DMS53 (cell line): ENCODE measurements at places on chromosomes 11 and 22.

GRCh38 chr22:37500745-37501609 is 14.8 kb upstream of the MFNG start:
- peak; percentile 46 for DNase-seq

- no peak for DNase-seq
Measured at GRCh38 chr11:2104524-2105440, 34.4 kb downstream of the IGF2 start.

- no peak for DNase-seq
Measured at GRCh38 chr22:35528927-35529326, 11.7 kb upstream of the RASD2 start.

- no peak for DNase-seq
Measured at GRCh38 chr22:18075101-18075719, 2.6 kb upstream of the PEX26 start.

GRCh38 chr11:64652586-64653387 is 61.8 kb downstream of the SLC22A12 start:
- DNase-seq = peak; percentile 79
